ENCODE measurements at places on chromosomes 16 and 17.
A peak's percentile ranks its signal among the peaks of the same experiment; 100 is the strongest.

DNA sequence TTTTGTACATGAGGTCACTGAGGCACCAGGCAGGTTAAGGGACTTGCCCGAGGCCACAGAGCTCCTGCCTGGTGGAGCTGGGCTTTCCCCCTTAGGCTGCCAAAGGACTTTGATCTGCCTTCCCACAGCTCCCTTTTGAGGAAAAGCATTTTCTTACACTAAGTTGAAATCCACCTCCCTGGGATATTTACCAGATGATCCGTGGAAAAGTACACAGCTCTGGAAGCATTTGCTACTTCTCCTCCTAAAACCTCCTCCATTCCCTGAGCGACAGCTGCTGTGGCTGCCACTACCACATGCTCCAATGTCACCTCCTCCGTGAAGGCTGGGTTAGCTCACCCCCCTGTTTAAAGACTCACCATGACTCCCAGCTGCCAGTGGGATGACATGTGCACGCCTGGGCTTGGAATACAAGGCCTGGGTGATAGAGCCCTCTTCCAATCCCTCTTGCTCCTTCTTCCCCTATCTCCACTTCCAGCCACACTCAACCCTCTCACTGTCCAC is 1.2 kb upstream of the MPRIP start:
- DNase-seq, result no peak

- peak; percentile 98 for DNase-seq
These were observed 10.2 kb upstream of the EEF2K start for GRCh38 chr16:22195695-22196558.

- DNase-seq, result no peak
These were observed 803 bp upstream of the TLCD2 start for GRCh38 chr17:1710807-1711553.

- DNase-seq, result peak; percentile 96
These were observed 20.1 kb downstream of the CD7 start for GRCh38 chr17:82297280-82297713.

- no peak for DNase-seq
These were observed 978.8 kb downstream of the KCNJ18 start for GRCh38 chr17:22671110-22671509.

DNA sequence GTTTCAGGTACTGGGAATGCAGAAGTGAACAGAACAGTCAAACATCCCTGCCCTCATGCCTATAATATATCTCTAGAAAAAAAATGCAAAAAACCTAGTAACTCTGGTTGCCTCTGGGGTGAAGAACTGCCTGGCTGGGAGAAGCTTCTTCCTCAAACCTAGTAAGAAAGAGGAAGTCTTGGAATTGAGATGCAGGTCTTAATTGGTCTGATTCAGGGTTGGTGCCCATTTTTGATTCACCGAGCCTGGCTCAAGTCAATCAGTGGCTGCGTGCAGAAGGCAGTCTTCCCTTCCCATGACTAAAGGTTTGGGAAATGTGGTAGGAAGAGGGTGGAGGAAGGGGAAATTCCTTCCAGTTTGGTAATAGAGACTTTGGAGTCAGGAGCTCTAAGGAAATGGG is 22.4 kb downstream of the CDRT15 start:
- no peak for DNase-seq

DNA sequence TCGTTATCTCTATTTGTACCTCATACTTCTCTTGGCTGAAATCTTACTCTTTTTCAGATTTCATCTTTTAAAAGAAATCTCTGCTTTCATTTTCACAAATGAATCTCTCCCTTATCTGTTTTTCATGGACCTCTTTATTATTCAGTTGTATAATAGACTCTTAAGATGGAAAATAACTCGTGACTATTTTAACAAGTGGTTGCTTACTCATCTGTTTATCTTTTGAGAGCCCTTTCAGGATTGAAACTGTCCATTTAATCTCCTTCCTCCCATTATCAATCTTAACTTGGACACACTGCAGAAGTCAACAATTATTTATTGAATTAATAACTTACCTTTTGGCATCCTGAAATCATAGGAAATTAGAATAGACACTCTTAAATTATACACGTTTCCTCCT is 68.8 kb downstream of the ABCA8 start:
- no peak for DNase-seq

- no peak for DNase-seq
These were observed 191.8 kb upstream of the CHMP6 start for GRCh38 chr17:80799538-80800480.

All from activated CD4-positive, alpha-beta T cell treated with anti-CD3 and anti-CD28 coated beads, Interleukin-2, amount 10 ng/mL, durations not matched to agents 24 days and 14 days (primary cell).